ENCODE measurements at places on chromosomes 11 and 22.
A peak's percentile ranks its signal among the peaks of the same experiment; 100 is the strongest.

DNA sequence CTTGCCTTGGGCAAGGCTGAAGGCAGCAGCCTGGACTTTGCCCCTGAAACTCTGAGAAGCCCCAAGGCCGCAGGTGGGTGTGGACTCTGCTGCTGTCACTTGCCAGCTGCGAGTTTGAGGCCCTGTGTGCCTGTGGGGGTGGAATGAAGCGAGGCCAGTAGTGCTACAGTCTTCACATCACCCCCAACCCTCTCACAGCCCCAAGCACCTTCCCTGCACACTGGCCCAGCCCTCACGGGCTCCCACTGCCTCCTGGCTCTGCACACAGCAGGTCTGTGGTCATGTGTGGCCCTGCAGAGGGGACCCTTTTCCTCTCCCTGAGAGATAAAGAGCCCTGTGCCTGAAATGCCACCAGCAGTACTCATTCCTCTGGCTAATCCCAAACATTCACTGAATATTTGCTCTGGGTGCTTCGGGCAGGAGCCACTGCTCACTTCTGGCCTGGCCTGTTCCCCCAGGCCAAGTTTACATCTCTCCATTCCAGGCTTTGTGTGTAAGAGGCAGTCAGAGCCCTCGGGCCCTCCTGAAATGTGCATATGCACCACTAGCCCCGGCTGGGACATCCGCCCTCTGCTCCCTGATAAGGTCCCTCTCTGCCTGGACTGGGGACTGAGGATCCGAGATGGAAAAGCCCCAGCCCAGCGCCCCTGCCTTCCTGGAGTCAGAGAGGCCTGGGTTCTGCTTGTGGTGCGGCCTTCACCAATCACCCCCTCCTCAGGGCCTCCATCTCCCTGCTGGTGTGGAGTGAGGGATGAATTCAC is 17.7 kb downstream of the MGAT3 start:
- DNase-seq: no peak

DNA sequence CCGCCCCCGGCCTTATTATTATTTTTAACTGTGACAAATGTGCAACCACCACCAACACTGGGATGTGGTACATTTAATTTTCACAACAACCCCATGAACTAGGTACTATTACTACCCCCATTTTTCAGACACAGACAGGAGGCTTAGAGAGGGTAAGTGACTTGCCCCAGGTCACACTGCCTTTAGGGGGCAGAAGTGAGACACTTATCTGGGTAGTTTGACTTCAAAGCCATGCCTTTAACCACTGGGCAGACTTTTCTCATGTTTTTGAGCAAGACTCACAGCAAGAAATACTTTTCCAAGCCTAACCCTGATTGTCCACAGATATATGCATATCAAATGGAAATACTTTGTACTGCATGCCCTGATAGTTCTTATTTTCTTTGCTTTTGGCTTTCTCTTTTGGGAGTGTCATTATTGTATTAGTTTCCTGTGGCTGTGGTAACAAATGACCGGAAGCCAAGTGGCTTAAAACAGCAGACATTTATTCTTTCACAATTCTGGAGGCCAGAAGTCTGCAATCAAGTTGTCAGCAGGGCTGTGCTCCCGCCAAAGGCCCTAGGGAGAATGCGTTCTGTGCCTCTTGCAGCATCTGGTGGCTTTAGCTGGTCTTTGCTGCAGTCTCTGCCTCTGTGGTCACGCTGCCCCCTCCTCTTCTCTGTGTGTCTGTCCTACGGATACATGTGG is 110.8 kb downstream of the GRIK4 start:
- DNase-seq: no peak

DNA sequence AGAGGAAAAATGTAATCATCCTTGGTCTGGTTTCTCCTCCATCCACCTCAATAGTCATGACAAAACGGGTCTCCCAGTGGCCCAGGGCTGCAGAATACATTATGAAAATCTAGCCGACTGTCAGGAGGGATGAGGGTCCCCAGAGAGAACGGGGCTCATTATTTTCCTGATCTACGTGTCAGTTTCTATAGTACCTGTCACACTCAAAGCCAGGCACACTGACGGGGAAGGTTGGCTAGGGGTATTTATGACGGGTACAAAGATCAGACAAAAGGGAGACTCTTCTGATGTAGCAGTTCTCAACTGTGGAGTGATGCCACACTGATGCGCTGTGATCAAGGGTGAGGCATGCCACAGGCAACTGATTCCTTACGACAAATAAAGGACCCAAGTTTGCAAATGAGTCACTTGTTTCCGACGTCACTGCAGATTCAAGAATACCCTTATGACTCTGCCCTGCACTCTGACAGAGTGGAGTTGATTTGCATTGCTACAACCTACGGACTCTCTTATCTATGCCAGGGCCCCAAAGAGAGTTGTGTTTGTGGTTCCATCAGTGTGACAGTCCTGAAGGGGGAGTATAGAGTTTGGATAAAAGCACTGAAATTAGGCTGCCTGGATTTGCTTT is 188.2 kb upstream of the TBCEL start:
- DNase-seq: peak; percentile 63

DNA sequence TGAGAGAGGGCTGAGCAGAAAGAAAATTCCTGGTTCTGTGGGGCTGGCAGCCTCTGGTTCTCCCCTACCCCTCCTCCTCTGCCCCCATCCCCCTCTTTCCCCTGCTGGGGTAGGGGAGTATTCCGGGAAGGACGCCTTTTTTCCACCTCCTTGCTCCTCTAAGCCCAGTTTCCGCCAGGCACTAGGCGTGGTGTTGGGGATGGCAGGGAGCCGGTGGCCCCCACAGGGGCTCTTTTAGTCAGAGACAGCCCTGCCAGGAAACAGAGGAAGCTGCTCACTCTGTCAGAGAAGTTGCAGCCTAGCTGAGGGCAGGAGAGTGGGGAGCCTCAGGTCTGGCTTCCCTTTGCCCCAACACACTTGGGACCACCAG is 15.6 kb upstream of the ARHGEF17 start:
- DNase-seq: no peak

DNA sequence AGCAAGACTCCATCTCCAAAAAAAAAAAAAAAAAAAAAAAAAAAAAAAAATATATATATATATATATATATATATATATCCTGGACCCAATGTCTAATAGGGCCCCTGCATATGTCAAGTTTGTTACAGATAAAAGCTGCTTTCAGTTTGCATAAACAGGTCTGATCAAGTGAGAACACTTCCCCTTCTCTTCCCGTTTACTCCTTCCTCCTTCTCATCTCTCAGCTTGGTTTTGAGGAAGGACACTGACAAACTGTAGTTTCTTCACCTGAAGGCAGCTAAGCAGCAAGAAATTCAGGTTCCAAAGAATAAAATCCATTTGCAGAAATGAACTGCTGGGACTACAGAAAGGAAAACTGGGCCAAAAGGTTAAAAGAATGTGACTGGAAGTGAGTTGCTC is 11.7 kb downstream of the THOC5 start:
- DNase-seq: no peak

DNA sequence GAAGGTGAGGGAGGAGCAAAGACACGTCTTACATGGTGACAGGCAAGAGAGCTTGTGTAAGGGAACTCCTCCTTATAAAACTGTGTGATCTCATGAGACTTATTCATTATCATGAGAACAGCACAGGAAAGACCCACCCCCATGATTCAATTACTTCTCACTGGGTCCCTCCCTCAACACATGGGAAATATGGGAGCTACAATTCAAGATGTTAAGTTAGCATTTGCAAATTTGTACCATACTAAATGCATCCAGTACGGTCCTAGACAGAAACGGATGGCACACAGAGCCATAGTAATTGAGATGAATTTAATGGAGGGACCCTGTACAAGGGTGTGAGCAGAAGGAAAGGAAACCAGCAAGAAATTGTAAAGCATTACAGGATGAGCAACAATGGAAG is 765.8 kb upstream of the API5 start:
- DNase-seq: no peak

- no peak for DNase-seq
Measured at GRCh38 chr11:35856259-35856658, 87.6 kb upstream of the LDLRAD3 start.

- DNase-seq: no peak
Measured at GRCh38 chr11:6417907-6418556, 862 bp downstream of the APBB1 start.

DNA sequence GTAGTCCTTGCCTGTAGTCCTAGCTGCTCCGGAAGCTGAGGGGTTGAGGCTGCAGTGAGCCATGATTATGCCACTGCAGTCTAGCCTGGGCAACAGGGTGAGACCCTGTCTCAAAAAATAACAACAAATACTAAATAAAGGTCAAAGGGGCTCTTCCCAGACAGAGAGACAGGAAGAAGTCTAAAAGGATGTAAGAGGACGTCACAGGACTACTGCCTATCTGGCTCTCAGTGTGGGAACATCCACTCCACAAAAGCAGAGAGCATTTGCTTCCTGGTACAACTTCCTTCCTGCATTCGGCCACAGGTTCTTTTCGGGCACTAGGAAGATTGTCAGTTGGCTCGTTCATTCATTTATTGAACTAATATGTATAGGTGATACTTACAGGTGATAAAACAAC is 110.6 kb downstream of the SGSM3 start:
- no peak for DNase-seq
